Upper lobe of left lung (tissue), 6 donors: ENCODE measurements at places on chromosomes 12 and 14. TPM values are rescaled to one million over a fixed set of nuclear protein-coding genes. Genes with fewer than 3 reads are reported as not detected.

- no peaks in the 10 kb centered on the region for H3K36me3 ChIP-seq
- H3K4me3 ChIP-seq: no peak overlapping the region
- H3K27me3 ChIP-seq: no peaks in the 10 kb centered on the region
- no peaks in the 10 kb centered on the region for H3K4me1 ChIP-seq
Observed at GRCh38 chr12:27052176-27052575, 29.8 kb downstream of the MED21 start.

The DHRS2 gene
- total RNA-seq: not detected

DNA sequence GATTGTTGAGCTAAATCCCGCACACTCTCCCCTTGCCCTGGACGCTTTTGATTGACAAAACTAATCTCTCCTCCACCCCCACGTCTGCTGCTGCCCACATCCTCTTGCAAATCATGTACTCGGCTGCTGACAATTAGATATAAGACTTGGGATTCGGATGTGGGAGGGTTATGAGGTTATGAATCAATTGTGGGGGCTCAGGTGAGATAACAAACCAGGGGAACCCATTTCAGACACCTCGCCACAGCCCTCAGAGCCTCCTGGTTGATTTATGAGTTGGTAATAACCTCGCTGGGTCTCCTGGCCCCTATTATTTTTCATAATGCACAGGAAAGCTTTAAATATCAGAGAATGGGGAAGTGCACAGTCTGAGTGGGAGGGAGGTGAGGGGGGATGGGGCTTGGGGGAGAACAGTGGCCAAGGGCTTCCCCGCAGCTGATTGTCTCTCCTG, 449.9 kb downstream of the DPF3 start:
- DNase-seq: no peak
- H3K4me3 ChIP-seq: no peak overlapping the region
- no peaks in the 10 kb centered on the region for H3K4me1 ChIP-seq
- no peaks in the 10 kb centered on the region for H3K27me3 ChIP-seq
- H3K27ac ChIP-seq: no peak overlapping the region
- no peaks in the 10 kb centered on the region for H3K36me3 ChIP-seq

DNA sequence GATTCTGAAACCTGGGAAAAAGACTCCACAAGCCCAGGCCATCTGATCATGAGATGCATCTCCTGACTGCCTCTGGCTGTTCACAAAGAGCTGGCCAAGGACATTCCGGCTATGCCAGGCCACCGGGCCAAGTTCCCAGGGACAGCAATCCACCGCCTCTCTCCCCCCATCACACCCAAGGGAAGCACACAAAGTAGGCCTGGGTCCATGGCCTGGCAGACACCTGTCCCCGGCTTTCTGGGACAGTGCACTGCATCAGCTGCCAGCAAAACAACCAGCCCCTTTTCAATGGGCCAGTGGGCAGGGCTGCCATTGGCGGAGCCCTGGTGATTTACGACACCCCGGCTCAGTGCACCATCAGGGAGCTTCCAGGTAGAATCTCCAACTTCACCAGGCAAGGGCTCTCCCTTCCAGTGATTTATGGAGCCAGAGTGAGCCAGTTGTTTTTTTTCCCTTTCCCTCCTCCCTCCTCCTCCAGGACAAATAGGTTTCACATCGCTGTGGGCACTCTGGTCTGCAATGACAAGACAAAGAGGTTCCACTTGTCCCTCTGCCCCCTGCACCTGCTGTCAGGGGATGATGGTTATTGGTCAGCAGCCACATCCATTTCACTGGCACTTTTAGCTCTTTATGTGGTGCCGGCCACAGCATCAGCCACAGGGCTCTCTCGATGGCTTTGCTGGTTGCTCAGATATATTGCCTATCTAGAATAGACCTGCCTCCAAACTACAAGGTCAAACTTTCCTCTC, 149.6 kb downstream of the SLC38A6 start:
- H3K27ac ChIP-seq: no peak overlapping the region
- peaks cover 8% of the 10 kb centered on the region for H3K4me1 ChIP-seq
- H3K27me3 ChIP-seq: no peaks in the 10 kb centered on the region
- DNase-seq: no peak
- no peaks in the 10 kb centered on the region for H3K36me3 ChIP-seq

- no peak overlapping the region for H3K27ac ChIP-seq
- no peaks in the 10 kb centered on the region for H3K4me1 ChIP-seq
- no peak overlapping the region for H3K4me3 ChIP-seq
- peaks cover 10% of the 10 kb centered on the region for H3K36me3 ChIP-seq
Observed at GRCh38 chr12:42315108-42315507, 10.8 kb downstream of the ZCRB1 start.

GRCh38 chr14:74942181-74942580, 13.2 kb downstream of the PGF start:
- H3K27ac ChIP-seq: peak overlapping the region; percentile 88
- H3K4me1 ChIP-seq: peaks cover 50% of the 10 kb centered on the region
- DNase-seq: no peak
- no peak overlapping the region for H3K4me3 ChIP-seq
- no peaks in the 10 kb centered on the region for H3K36me3 ChIP-seq

DNA sequence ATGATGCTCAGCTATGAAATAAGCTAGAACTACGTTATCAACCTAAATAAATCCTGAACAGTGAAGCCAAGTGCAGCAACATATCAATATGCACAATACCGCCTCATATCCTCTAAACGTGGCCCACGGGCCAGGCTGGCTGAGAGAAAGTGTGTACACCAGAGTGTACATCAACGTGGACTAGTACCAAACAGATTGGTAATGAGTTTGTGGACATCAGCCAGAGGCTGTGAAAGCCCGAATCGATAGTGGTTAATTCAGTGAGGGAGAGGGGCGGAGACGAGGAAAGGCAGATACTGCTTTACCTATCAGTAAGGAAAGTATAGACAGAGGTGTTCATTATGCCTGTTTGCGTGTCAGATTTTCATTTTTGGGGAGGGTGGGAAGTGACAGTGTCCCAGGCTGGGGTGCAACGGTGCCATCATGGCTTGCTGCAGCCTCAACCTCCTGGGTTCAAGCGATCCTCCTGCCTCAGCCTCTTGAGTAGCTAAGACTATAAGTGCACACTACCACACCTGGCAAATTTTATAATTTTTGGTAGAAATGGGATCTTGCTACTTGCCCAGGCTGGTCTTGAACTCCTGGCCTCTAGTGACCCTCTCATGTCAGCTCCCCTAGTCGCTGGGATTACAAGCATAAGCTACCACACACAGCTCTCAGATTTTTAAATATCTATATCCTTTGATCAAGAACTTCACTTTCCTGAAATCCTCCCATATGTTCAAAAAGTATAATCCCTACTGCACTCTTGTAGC, 50.1 kb downstream of the ANAPC7 start:
- H3K4me1 ChIP-seq: peaks cover 9% of the 10 kb centered on the region
- H3K4me3 ChIP-seq: no peak overlapping the region
- peaks cover 6% of the 10 kb centered on the region for H3K36me3 ChIP-seq
- H3K27ac ChIP-seq: no peak overlapping the region

GRCh38 chr12:116559162-116559935, at the start of gene MAP1LC3B2:
Gene MAP1LC3B2 (plus strand): TSS chr12:116559381. CDS start chr12:116575943, 16,562 bp downstream.
- peak within 1 kb of the TSS; percentile 83 for H3K27ac ChIP-seq
- no peaks in the 10 kb centered on the region for H3K27me3 ChIP-seq
- H3K4me1 ChIP-seq: peaks cover 15% of the 10 kb centered on the region
- no peaks in the 10 kb centered on the region for H3K36me3 ChIP-seq
- peak within 1 kb of the TSS; percentile 15 for H3K4me3 ChIP-seq

DNA sequence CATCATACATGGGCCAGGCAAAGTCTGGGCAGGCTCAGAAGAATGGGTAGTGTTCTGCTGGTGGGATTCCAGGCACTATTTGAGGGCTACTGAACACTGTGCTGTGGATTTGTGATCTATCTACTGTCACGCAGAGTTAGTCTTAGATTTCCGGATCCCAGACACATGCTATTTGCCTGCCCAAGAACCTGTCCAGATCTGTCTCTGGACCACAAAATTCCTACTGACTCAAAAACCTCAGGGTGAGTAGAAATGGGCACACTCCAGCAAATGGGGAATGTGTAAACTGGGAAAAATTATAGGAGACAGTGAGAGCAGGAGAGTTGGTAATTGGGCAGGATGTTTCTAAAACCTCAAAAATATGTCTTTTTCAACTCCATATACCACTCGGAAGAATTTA, 129.9 kb downstream of the GALC start:
- H3K36me3 ChIP-seq: no peaks in the 10 kb centered on the region
- no peak overlapping the region for H3K4me3 ChIP-seq
- no peaks in the 10 kb centered on the region for H3K4me1 ChIP-seq
- no peak for DNase-seq

- peaks cover 52% of the 10 kb centered on the region for H3K4me1 ChIP-seq
- peak overlapping the region; percentile 100 for H3K27ac ChIP-seq
- H3K27me3 ChIP-seq: no peaks in the 10 kb centered on the region
- DNase-seq: no peak
Observed at GRCh38 chr14:35402323-35403113, 2.0 kb downstream of the NFKBIA start.

GRCh38 chr12:98369581-98369980, 145.8 kb upstream of the TMPO start:
- H3K27ac ChIP-seq: no peak overlapping the region
- no peaks in the 10 kb centered on the region for H3K4me1 ChIP-seq
- no peaks in the 10 kb centered on the region for H3K36me3 ChIP-seq
- H3K27me3 ChIP-seq: no peaks in the 10 kb centered on the region
- DNase-seq: no peak
- no peak overlapping the region for H3K4me3 ChIP-seq

The CLEC4D gene
- total RNA-seq: 3.0 TPM

The MMP14 gene
- total RNA-seq: 110 TPM

DNA sequence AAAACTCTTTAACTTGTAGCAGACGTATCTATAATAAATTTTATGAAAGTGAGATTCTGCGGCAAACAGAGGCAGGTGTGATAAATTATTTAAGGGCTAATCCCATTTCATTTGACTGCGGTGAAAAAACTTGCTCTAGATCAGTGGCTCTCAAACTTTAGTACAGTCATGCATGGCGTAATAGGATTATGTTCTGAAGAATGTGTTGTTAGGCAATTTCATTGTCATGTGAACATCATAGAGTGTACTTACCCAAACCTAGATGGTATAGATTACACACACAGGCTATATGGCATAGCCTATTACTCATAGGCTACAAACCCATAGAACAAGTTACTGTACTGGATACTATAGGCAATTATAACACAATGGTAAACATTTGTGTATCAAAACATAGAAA, 83.7 kb downstream of the HEATR5A start:
- no peak for DNase-seq
- no peaks in the 10 kb centered on the region for H3K4me1 ChIP-seq
- H3K27ac ChIP-seq: no peak overlapping the region
- no peak overlapping the region for H3K4me3 ChIP-seq

The GPRC5D gene
- 2.1 TPM for total RNA-seq

DNA sequence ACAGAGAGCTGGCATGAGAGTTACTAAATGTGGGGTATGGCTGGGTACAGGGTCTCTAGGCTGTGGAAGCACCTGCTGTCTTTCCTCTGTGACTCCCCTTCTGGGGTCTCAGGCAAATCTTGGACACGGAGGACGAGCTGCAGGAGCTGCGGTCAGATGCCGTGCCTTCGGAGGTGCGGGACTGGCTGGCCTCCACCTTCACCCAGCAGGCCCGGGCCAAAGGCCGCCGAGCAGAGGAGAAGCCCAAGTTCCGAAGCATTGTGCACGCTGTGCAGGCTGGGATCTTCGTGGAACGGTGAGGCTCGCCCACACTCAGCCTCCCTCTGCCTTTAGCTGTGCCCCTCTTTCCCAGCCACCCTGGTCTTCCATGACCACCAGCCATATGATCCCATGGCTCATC, 19.4 kb downstream of the PPP1R1A start:
- no peak overlapping the region for H3K27ac ChIP-seq
- DNase-seq: peak; percentile 60
- no peaks in the 10 kb centered on the region for H3K27me3 ChIP-seq

DNA sequence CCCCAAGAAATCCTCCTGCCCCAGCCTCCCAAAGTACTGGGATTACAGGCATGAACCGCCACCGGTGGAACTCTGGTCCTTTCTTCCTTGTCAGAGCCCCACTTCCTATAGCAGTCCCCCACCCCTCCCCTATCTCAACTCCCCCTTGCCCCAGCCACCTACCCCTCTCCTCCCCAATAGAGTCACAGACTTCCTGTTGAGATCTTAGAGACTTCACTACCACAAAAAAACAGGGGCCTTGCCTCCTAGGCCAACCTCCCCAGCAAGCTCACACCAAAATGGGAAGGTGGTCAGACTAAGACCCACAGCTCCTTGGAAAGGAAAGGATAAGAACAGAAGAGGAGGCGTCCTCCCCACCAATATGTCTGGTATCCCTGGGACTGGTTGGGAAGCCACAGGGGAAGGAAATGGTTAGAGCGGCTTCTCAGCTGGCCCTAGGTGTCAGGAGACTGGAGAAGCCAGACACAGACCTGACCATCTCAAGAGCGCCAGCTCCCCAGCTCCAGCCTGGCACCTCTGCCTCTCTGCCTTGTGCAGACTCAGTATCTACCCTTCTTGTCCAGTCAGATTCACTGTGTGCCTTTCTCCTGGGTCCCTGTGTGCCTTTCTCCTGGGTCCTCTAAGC, 8.5 kb downstream of the ITGB7 start:
- no peak for DNase-seq
- H3K27ac ChIP-seq: no peak overlapping the region
- no peak overlapping the region for H3K4me3 ChIP-seq
- no peaks in the 10 kb centered on the region for H3K36me3 ChIP-seq
- no peaks in the 10 kb centered on the region for H3K27me3 ChIP-seq

GRCh38 chr14:53032161-53032803, 81.4 kb upstream of the FERMT2 start:
- no peaks in the 10 kb centered on the region for H3K36me3 ChIP-seq
- no peak for DNase-seq
- H3K4me1 ChIP-seq: peaks cover 10% of the 10 kb centered on the region
- H3K4me3 ChIP-seq: no peak overlapping the region

GRCh38 chr12:113105606-113106271, 29.8 kb downstream of the RASAL1 start:
- DNase-seq: no peak
- H3K27me3 ChIP-seq: no peaks in the 10 kb centered on the region
- no peaks in the 10 kb centered on the region for H3K4me1 ChIP-seq
- H3K36me3 ChIP-seq: no peaks in the 10 kb centered on the region
- H3K27ac ChIP-seq: no peak overlapping the region

The TAS2R43 gene
- total RNA-seq: 0.52 TPM

The RASSF8 gene
- 63.4 TPM for total RNA-seq

DNA sequence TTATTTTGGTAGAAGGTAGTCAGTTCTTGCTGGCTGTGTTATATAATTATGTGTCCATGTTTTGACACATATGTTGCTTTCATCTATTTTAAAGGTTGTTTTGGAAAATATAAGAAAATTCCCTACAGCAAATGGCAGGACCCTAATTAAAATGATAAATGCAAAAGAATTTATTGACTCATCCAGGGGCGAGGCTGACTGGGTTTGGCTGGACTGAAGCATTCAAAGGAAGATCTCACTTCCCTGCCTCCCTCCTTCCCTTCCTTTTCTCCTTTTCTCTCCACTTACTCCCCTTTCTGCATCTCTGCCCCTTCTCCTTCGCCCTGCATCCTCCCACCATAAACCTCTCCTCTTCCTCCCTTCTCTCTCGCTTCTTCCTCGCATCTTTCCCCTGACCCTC, 129.6 kb downstream of the SNAPC1 start:
- H3K4me1 ChIP-seq: no peaks in the 10 kb centered on the region
- no peaks in the 10 kb centered on the region for H3K27me3 ChIP-seq
- no peaks in the 10 kb centered on the region for H3K36me3 ChIP-seq
- H3K27ac ChIP-seq: no peak overlapping the region
- H3K4me3 ChIP-seq: no peak overlapping the region
